ENCODE measurements at places on chromosomes 12 and 14. TPM values are rescaled to one million over a fixed set of nuclear protein-coding genes. Genes with fewer than 3 reads are reported as not detected.

Gene ITPK1
- polyA plus RNA-seq, result 34.6 TPM

Gene OLR1
- polyA plus RNA-seq, result 0.07 TPM

Gene KRT2
- polyA plus RNA-seq, result 0.04 TPM

Gene CLEC4D
- not detected for polyA plus RNA-seq

Gene CCDC197
- not detected for polyA plus RNA-seq

Gene LIN7A
- polyA plus RNA-seq, result 0.10 TPM

Gene PPP1R1A
- not detected for polyA plus RNA-seq

Gene IRAK4
- polyA plus RNA-seq, result 36.4 TPM

Gene OASL
- 0.72 TPM for polyA plus RNA-seq

Gene OTX2
- polyA plus RNA-seq, result not detected

Gene RD3L
- not detected for polyA plus RNA-seq

Gene PRH2
- polyA plus RNA-seq, result 2.6 TPM

Gene C12orf54
- polyA plus RNA-seq, result not detected

Gene CCDC177
- not detected for polyA plus RNA-seq

Gene TIGAR
- polyA plus RNA-seq, result 3.5 TPM

Gene SERPINA10
- not detected for polyA plus RNA-seq

Gene RNU4-1
- polyA plus RNA-seq, result not detected

Gene SLC16A7
- 19.2 TPM for polyA plus RNA-seq

Gene OAS2
- polyA plus RNA-seq, result 20.4 TPM

Gene LRRC43
- not detected for polyA plus RNA-seq

Gene HEBP1
- 6.0 TPM for polyA plus RNA-seq

Gene DAZAP2
- 620 TPM for polyA plus RNA-seq

Gene LBHD2
- not detected for polyA plus RNA-seq

Gene GPR84
- 0.46 TPM for polyA plus RNA-seq

Gene FGF23
- polyA plus RNA-seq, result not detected

Gene PTPRQ
- polyA plus RNA-seq, result not detected

Gene BMP4
- polyA plus RNA-seq, result not detected

Gene FOXN4
- polyA plus RNA-seq, result not detected

Gene BBOF1
- 0.89 TPM for polyA plus RNA-seq

Gene HOXC10
- not detected for polyA plus RNA-seq

Gene PLA2G1B
- not detected for polyA plus RNA-seq

Gene RNASE2
- polyA plus RNA-seq, result 0.54 TPM

Gene ALX1
- polyA plus RNA-seq, result not detected

Gene GLT1D1
- 0.20 TPM for polyA plus RNA-seq

Gene BCAT1
- polyA plus RNA-seq, result 0.50 TPM

Gene TROAP
- polyA plus RNA-seq, result 0.88 TPM

Gene LLPH
- polyA plus RNA-seq, result 2.1 TPM

Gene KRT78
- not detected for polyA plus RNA-seq

Gene FAIM2
- polyA plus RNA-seq, result not detected

Gene ANHX
- polyA plus RNA-seq, result not detected

Gene NOS1
- not detected for polyA plus RNA-seq

Gene PDZRN4
- polyA plus RNA-seq, result not detected

Gene CHMP4A
- 95.1 TPM for polyA plus RNA-seq

Gene CLEC14A
- not detected for polyA plus RNA-seq

Gene PIGH
- polyA plus RNA-seq, result 48.0 TPM

Gene RERGL
- not detected for polyA plus RNA-seq

Gene PLEKHD1
- 0.16 TPM for polyA plus RNA-seq

Gene NGB
- not detected for polyA plus RNA-seq

Gene LRP1
- polyA plus RNA-seq, result 2.0 TPM

Gene CCDC184
- 1.4 TPM for polyA plus RNA-seq

Gene DDN
- polyA plus RNA-seq, result 0.75 TPM

Gene ZDHHC22
- not detected for polyA plus RNA-seq

Gene TMEM229B
- 4.9 TPM for polyA plus RNA-seq

Gene SYNE3
- 20.2 TPM for polyA plus RNA-seq
